Bronchial epithelial cell (primary cell): ENCODE measurements at places on chromosomes 5 and 9.

DNA sequence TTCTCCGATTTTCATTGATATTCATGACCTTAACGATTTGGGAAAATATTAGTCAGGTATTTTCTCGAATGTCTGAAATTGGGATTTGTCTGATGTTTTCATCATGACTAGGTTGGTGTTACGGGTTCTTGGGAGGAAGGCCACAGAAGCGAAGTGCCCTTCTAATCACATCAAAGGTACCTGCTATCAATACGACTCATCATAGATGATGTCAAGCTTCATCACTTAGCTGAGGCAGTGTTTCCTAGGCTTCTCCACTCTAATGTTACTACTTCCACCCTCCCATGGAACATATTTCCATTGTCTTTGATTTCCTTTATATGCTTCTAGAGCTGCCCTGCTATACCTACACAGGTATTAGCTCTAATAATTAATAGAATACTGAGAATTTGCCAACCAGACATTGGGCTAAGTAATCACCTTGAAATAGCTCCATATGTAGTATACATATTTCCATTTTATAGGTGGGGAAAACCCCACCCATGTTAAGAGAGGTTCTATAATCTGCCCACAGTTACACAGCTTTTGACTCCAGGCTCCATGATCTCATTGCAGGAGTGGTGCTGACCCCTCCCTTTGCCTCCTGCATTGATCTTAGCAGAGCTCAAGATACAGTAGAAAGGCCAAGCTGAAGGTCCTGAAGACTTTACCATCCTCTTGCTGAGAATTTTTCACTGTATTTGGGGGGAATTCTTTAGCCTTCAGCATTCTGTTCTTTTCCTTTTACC lies 238.6 kb upstream of the ADAMTSL1 start:
- peak; percentile 64 for DNase-seq

GRCh38 chr9:93653760-93654159 lies 77.4 kb downstream of the PHF2 start:
- no peak for DNase-seq

DNA sequence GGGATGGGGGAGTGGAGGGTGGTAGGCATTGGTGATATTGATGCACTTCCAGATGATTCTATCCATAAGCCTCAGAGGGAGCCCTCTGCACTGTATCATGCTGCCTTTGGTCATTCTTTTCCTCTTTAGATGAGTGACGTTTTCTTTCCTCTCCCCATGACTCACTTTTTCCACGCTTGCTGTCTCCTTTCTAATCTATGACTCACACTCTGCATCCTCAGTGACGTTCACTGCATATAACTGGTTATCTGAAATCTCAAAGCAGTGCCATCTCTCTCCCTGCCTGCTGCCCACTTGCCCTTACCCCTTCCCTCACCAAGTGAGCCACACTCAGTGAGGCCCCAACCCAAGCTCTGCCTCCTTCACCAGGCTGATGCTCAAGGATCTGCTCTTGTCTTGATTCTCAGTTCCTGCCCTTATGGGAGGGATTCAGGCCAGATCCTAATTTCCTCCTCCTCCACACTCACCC lies 31.6 kb downstream of the PTGS1 start:
- DNase-seq, result peak; percentile 96

DNA sequence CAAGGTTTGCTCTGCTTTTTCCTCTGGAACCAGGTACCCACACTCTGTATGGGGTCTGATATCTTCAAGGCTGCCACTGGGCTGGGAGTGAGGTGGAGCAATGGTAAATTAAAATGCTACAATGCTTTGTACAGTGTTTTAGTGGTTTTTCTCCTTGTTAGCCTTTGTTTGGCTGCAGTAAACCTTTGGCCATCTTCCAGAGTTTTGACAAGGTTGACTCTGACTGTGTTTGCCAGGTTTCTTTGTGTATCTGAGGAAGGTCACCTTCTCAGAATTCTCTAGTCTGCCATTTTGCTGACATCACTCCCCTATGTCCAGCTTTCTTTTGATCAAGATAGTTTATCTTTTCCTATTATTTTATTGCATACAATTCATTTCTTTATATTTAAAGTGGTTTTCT lies 11.2 kb downstream of the SPATA31D1 start:
- no peak for DNase-seq
